ENCODE measurements at places on chromosomes 2 and 18.

DNA sequence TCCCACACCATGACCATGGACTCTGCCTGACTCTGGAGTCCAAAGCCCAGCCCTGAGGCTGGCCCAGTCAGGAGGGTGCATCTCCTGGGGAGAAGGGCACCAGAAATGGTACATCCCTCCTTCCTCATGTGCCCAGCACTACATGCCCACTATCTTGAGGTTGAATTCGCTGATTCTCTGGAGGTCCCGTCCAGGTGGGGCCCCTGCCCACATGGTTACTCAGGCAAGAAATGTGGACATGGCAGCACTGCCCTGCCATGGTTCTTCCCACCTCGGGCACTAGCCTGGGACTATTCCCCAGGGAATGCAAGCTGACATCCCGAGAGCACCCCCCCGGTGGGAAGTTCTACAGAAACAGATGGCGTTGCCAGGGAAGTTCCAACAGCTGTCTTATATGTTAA, 15.3 kb upstream of the HES6 start:
- DNase-seq, result no peak

DNA sequence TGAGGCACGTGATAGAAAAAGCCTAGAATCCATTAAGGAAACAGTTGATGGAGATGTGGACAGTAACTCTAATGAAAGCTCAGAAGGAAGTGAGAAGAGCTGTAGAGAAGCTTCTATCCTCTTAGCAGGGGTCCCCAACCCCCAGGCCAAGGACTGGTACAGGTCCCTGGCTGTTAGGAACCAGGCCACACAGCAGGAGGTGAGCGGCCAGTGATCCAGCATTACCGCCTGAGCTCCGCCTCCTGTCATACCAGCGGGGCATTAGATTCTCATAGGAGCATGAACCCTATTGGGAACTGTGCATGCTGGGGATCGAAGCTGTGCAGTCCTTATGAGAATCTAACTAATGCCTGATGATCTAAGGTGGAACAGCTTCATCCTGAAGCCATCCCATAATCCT, 8.7 kb upstream of the IMP4 start:
- DNase-seq, result no peak

GRCh38 chr2:3597567-3597966, 2.7 kb downstream of the COLEC11 start:
- DNase-seq, result no peak

DNA sequence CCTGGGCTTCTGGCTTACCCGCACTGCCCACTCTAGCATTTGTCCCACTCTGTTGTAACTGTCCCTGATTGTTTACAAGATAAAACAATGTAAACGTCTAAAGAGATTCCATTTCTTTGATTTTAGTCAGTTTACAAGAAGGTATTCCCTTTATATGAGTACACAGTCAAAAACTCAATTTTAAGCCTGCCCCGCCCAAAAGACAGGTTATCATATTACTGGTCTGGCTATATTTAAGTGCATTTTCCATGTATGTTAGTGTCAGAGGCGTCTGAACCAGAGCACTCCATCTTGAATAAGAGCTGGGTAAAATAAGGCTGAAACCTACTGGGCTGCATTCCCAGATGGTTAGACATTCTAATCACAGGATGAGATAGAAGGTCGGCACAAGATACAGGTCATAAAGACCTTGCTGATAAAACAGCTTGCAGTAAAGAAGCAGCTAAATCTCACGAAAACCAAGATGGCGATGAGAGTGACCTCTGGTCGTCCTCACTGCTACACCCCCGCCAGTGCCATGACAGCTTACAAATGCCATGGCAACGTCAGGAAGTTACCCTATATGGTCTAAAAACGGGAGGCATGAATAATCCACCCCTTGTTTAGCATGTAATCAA, 15.0 kb downstream of the GPR45 start:
- no peak for DNase-seq

DNA sequence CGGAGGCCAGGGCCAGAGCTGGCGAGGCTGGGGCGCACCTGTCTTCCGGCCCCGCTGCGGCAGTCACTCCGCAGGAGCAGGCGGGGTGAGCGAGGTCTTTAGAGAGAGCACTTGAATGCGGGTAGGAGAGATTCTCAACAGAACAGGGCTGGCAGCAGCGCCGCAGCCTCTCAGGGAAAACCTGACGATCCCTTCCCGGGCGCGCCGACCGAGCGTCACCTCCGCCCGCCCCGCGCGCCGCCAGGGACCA, 526 bp downstream of the PRKRA start:
- DNase-seq, result no peak

DNA sequence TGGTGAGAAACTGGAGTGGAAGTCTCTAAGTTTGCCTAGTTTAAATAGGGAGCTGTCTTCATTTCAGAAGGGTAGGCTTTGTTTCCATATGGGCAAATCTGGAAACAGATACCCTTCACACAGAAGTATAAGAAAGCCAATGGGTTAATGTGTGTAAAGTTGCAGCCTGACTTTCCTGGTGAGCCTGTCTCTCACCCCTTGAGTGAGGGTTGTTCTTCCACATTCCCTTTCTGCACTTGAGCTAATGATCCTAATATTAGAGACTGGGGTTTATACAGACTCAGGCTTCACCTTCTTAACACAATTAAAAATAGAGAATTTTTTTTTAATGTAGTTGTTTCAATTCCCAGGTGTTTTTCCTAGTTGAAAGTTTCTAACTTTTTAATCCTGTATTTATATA, 108.6 kb upstream of the EML6 start:
- no peak for DNase-seq

DNA sequence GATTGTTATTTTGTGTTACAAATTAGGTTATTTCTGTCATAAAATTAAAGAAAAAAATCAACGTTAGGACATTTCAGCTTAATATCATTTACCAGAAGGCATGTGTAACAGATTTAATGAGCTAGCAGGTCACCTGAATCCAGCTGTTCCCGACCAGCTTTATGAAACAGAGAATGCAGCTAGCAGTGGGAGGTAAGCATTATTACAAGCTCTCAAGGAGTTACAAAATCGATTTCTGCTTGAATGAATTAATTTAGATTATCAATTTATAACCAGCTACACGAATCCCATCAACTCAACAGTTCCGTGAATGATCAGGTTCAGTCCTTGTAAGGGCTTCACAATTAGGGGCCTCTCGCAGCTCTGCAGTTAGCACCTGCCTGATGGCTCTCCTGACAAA, 211.9 kb downstream of the PTGR3 start:
- no peak for DNase-seq

GRCh38 chr2:86028766-86029381, 76.8 kb downstream of the POLR1A start:
- DNase-seq, result no peak

DNA sequence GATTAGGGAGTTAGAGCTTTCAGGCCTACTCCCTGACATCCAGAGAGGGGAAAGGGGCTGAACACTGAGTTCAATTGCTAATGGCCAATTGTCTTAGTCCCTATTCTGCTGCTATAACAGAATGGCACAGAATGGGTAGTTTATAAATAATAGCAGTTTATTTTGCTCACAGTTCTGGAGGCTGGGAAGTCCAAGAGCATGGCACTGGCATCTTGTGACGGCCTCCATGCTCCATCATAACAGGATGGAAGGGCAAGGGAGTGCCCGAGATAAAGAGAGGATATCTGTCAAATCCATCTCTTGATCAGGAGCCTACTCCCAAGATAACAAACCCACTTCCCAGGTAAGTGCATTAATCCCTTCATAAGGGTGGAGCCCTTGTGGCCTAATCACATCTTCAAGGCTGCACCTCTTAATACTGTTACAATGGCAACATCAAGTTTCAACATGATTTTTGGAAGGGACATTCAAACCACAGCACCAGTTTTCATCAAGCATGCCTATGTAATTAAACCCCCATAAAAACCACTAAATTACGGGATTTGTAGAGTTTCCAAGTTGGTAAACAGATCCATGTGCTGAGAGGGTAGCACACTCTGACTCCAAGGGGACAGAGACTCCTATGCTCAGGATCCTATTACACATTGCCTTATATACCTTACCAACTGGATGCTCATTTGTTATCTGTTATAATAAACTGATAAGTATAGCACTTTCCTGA, 44.6 kb downstream of the BAZ2B start:
- DNase-seq, result no peak

- DNase-seq, result no peak
Observed at GRCh38 chr2:57693965-57694364, 352.6 kb upstream of the VRK2 start.

- DNase-seq, result no peak
Observed at GRCh38 chr2:217899231-217900009, 103.4 kb downstream of the TNS1 start.

DNA sequence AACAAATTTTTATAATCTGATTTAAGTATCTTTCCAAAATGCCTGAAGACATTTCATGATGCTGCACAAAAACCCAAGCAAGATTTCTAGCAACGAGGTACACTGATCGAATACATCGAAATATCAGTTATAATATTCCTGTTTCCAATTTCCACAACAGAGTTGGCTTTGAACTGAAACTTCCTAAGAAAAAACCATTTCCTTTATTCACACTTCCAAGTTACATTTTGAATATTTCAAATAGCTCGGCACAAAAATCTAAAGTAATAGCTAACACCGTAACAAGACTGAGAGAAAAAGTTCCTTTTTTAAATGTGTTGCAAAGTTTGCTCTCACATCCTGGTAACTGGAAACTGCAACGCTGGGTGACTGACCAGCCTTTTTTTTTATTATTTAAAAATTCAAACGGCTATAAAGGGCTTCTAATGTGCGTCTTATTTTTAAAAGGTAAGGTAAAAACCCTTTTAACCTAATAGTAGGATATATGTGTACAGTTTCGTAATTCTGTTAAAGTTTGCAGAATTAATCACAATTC, 1.7 kb downstream of the HNRNPLL start:
- DNase-seq, result no peak

- DNase-seq, result no peak
Observed at GRCh38 chr2:145287736-145288135, 767.8 kb upstream of the ZEB2 start.

GRCh38 chr18:9020221-9020620, 82.3 kb upstream of the NDUFV2 start:
- DNase-seq, result no peak

- DNase-seq, result no peak
Observed at GRCh38 chr2:144190908-144191605, 328.9 kb downstream of the ZEB2 start.

DNA sequence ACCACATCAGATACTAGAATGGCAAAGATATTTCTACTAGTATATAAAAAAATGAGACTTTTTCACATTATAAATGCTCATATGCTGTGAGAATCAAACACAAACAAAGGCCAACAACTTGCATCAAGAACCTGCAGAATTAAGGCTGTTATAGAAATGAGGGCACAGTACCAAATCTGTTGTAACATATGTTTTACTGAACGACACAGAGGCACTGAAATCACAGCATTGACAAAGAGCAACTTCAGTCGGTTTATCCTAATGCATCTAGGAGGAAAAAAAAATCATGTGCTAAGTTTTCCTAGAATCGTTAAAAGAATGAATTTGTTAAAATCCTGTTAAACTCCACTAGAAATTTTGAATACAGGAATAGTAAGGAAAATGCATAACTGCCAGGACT, 617.4 kb upstream of the NETO1 start:
- DNase-seq, result no peak

DNA sequence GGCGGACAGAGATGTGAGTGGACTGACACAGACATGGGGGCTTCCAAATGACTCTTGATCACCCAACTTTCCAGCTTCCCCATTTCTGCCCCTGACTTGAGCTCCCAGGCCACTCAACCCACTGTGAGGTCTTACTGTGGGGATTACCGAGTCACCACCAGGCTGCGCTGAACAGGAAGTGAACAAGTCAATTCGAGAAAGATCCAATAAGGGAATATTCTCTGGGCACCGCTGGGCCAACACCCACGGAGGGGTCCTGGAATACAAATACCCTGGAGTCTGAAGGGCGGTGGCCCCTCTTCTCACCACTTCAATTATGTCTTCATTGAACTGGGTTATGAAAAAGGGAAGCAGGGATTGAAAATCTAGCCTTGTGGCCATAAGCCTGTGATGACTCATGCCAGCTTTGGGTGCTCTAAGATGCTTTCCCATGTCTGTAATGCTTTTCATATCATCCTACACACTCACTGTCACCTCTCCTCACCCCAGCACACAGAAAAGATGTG, 37.7 kb downstream of the BCL11A start:
- DNase-seq, result no peak

DNA sequence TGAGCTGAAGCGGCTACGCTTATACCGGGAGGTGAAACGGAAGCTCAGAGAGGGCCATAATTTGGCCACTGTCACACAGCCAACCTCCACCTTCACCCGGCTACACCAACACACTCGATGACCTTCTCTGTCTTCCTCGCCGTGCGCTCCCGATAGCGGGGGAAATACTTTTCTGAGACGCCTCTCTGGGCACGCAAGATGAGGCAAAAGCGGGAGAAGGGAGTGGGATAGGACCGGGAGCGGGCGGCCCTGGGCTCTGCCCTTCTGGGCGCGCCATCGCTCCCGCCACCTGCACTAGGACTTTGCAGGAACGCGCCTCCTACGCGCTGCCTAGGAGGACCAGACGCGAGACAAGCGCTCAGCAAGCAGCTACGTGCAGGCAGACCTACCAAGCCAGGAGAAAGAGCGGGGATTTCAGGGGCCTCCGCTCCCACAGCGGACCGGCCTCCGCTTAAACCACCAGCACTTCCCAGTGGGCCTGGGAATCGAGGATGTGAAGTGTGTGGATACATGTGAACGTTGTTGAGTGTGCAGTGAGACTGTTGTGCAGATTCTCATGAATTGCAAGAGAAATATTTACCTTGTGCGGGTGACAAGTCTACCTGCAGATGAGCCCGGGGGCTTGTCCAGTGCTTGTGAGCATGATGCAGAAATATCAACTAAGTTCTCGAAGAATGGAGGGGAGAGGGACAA, 11.4 kb downstream of the SIX3 start:
- no peak for DNase-seq

DNA sequence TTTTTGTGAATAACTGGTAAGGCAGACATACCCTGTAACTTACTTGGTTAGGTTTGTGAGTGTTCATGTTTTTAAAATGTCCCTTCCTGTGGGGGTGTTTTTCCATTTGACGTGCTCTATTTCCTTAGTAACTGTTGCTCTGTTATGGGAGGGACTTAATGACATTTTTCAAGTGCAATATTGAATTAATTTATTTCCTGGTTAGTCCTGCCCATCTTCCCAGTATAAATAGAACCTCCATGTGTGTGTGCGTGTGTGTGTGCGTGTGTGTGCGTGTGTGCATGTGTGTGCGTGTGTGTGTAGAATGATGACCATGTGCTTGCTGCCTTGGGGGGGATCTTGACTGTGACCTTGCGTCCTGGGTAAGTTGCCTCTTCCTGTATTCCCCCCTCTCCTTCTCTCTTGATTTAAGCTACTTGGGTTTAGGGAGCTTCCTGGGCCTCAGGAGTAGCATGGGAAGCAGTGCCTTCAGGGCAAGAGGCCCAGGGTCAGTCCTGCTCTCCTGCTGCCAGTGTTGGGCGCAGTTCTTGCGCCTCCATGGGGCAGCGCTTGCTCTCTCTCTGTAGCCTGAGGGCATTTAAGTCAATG, 163.9 kb downstream of the LDLRAD4 start:
- DNase-seq, result no peak

Data from stimulated activated CD4-positive, alpha-beta T cell treated with anti-CD3 and anti-CD28 coated beads, TNF-alpha, amount 100 ng/mL, for 4 hours (primary cell).